ENCODE measurements at places on chromosomes 12 and 14.

DNA sequence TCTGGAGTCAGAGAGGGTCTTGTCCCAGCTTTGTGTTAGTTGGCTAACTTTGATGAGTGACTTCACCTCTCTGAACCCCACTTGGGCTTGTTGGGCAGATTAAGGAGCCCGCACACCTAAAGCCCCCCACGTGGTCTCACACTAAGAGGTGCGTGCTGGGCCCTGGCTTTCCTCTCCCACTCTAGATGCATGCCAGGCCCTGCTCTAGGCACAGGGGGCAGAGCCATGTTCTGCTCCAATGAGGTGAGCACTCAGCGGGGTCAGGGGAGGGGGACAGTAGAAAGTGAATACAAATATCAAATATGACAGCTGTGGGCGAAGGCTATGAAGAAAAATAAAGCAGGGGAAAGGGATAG lies 119.0 kb downstream of the GCH1 start:
- DNase-seq: no peak

GRCh38 chr14:68607867-68608573 lies 184.8 kb downstream of the ZFP36L1 start:
- DNase-seq: no peak

DNA sequence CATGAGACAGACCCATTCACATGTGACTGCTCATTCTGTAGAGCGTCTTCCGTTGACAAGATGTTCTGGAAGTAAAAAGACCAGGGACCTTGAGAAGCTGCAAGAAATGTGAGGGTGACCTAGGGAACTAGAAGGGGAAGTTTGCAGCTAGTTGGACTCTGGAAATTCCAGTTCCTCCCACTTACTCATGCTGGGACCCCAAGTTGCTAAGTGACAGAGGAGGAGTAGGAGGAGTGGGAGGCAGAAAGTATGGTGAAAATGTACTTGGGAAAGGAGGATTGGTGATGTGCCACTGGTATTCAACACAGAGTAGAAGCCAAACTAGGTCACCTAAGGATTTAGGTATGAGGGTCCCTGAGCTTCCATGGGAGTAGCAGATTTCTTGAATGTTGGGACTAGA lies 132.4 kb downstream of the KCNA5 start:
- DNase-seq: no peak

DNA sequence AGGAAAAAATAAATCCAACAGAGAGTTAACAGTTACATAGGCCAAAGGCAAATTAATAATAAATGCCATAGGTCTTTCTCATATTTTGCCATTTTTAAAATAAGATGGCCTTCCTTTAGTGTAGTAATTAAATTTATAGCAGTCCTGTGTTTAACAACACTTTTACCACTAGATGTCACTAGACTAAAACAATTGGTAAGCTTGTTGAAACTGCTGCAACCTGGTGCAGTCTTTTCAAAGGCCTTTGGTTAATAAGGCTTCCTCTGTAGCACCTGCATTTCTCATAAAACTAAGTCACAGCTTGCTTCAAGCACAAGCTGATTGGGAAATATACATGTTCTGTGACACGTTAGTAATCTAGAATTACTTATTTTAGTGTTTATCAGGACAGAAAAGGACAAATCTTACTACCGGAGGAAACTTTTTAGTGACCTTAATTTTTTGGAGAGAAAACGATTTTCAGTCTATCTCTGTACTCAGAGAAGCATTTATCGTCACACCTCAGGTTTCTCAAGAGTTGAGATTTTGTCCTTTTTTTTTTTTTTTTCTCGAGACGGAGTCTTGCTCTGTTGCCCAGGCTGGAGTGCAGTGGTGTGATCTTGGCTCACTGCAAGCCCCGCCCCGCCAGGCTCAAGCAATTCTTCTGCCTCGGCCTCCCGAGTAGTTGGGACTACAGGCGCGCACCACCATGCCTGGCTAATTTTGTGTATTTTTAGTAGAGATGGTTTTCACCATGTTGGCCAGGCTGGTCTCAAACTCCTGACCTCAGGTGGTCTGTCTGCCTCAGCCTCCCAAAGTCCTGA lies 20.0 kb downstream of the BORCS5 start:
- DNase-seq: peak; percentile 86

GRCh38 chr14:89349171-89350008 lies 67.6 kb downstream of the FOXN3 start:
- peak; percentile 72 for DNase-seq

GRCh38 chr12:115872919-115873357 lies 404.6 kb downstream of the MED13L start:
- no peak for DNase-seq

- DNase-seq: no peak
These were observed 16.6 kb downstream of the KCTD10 start for GRCh38 chr12:109460538-109460937.

DNA sequence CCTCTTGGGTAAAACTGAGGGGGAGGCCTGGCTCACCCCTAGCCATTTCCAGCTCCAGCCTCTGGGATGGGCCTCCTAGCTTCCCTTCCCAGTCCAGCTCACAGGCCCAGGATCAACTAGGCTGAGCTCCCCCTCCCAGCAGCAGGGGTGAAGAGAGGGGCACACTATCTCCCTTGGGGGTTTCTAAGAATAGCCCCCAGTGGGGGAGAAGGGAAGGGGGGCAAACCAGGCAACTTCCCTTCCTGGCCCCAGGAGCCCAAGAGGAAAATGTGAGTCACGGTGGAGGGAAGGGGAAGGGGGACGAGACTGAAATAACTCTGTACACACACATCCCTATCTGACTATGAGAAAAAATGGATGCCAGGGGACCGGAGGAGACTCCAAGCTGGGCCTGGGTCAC lies 9.0 kb downstream of the ADCY6 start:
- DNase-seq: no peak

GRCh38 chr12:27769142-27769673 lies 10.8 kb upstream of the KLHL42 start:
- DNase-seq: no peak

- no peak for DNase-seq
These were observed 59.9 kb downstream of the MIA2 start for GRCh38 chr14:39293629-39294028.

GRCh38 chr12:115013236-115013981 lies 329.4 kb upstream of the TBX3 start:
- no peak for DNase-seq

GRCh38 chr12:124630791-124631313 lies 63.4 kb upstream of the NCOR2 start:
- DNase-seq: no peak

DNA sequence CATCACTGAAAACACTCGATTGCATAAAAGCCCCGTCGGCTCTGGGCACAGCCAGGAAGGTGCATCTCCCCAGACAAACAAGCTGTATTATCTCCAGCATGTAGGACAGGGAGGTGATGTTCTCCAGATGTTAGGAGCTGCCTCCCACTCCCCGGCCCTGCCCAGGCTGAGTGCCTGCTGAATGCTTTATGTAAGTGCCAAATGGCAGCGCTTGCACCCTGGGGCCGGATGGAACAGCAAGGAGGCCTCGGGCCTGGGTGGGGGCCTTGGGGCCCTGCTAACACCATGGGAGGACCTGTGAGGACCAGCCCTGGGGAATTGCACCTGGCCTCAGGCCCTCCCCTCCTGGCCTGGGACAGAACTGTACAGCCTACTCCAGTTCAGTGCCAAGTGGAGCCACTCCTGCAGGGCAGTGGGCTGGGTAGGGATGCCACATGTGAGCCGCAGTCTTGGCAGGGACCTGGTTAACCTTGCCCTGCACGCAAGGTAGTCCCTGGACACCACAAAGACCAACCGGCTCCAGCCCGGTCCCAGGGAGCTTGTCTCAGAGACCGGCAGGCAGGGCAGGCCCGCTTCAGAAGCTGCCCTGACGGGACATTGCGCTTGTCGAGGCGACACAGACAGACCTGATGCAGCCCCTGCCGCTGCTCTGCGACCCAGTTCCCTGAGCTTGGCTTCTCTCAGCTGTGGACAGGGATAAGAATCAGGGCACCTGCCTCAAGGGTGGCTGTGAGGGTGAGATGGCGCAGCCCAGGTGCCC lies 35.3 kb upstream of the PPP1R13B start:
- DNase-seq: no peak

- DNase-seq: no peak
These were observed 80.4 kb downstream of the TTC8 start for GRCh38 chr14:88904864-88905263.

DNA sequence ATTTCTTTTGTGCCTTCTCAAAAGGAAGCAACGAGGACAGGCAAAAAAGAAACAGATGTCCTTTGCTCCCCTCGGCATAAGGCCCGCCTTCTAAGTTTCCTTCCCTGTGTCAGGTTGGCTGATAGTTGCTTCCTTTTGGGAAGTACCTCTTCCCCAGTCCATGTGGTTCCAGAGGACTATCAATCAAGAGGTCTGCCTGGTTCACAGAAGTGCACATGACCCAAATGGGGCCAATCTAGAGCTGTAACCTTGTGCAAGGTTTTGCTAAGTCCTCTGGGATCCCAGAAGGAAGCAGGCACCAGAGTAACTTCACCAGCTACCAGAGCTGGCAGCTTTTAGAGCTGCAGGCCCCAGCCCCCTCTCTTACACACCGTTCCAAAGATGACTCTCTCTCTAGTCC lies 42.6 kb downstream of the TMEM63C start:
- DNase-seq: no peak

GRCh38 chr12:6827437-6827911 lies 733 bp upstream of the P3H3 start:
- DNase-seq: peak; percentile 44

DNA sequence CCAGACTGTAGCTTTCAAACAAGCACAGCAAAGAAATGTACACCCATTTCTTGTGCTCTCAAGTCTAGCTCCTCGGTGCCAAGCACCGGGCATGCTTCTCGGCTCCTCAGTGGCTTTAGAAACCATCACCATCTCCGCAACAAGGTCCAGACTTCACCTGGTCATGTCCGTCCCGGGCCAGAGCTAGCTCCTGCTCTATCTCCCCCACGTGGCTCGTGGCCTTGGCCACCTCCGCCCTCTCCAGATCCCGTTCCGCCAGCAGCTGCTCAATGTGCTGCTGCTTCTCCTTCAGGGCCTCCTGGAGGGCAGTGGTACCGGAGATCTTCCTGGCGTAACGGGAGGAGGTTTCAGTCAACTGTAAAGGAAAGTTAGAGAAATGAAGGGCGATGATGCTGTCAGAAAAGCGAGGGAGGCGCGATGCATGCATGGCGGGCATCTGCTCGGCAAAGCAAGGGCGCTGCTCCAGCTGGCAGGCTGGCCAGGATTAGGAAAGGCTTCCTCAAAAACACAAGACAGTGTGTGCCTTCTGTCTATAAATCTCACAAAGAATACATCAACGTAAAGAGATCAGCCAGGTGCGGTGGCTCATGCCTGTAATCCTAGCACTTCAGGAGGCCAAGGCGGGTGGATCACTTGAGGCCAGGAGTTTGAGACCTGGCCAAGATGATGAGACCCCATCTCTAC lies 67.4 kb downstream of the CLIP1 start:
- no peak for DNase-seq

DNA sequence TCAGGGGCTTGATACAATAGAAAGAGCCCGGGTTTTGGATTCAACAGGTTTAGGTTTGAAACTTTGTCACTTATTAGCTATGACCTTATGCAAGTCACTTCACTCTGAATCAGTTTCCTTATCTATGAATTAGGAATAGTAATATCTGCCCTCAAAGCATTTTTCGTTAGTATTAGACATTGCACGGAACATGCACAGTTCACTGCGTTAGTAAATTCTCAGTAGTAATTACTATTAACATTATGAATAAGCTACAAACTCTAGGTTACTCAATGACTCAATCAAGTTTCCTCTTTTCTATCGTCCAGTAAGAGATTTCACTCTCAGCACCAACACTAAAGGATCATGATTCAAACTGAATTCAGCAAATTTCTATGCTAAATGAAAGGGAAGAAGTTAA lies 150.3 kb downstream of the CEP83 start:
- DNase-seq: no peak

DNA sequence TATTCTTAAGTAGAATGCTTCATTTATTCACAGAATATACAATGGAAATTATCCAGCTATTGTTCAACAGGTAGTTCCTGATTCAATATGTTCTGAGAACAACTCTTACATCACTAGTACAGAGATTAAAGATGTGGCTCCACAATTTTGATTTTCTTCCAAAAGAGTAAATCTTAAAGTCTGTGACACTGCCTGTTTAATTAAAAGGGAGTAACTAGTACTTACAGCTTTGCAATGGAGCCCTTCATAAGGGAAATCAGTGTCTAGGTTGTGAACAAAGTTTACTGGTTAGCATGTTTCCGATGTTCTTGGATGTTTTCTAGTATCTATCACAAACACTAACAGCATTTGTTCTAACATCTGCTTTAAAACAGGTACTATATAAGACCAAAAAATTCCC lies 30.8 kb downstream of the MIA2 start:
- DNase-seq: no peak

- DNase-seq: no peak
These were observed 245.4 kb downstream of the EFCAB11 start for GRCh38 chr14:89708982-89709625.

DNA sequence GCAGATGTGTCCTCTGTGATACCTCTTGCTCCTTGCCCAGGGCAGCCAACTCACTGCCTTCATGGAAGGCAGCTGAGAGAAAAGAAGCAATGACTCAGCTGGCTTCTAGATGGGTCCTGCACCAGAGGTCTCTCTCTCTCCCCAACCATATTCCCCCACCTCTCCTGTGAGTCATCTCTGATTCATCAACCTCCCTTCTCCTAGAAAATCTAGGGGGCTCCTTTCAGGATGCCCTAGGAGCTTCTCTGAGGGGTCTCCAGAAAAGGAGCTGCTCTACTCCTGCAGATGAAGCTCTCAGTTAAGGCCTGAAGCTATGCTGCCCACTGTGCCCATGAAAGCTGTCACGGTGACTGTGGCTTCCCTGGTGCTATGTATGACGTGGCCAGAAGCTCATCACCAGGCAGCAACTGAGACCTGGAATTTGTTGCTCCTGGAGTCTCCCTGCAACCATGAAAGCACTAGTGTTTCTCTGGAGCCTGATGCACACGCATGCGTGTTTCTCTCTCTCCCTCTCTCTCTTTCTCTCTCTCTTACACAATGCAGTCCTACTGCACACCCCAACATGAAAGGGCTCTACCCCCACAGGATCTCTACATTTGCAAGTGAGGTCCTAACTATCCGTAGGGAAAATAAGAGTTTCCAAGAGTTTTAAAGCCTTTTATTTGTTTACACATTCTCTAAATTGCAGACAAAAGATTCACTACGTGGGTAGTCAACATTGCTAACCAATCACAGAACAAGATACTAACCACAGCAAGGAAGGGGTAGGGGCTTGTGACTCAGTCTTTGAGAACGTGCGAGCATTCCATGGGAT lies 285.3 kb downstream of the DPF3 start:
- no peak for DNase-seq

- no peak for DNase-seq
These were observed 152.2 kb upstream of the RGS6 start for GRCh38 chr14:71780075-71780474.

GRCh38 chr12:62783881-62784280 lies 151.1 kb downstream of the PPM1H start:
- DNase-seq: no peak

DNA sequence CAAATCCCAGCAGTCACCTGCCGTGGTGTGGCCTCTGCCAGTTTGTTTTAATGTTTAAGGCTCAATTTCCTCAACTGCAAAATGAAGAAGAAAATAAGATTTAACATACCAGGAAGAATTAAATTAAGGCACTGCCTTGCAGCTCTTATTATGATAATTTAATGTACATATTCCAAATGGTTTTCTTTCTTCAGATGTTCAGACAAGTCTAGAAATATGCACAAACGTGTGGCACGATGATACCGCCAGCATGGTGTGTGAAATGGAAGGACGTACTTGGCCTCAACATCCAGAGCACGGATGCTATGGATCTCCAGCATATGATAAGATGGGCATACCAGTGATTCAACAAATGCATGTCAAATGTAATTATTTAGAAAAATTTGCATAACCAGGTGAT lies 959.4 kb upstream of the TMEM132C start:
- no peak for DNase-seq

- DNase-seq: no peak
These were observed 268.2 kb upstream of the PLEKHG7 start for GRCh38 chr12:92434607-92435025.

All from NCI-H2081 treated with DMSO at 0.1 percent for 48 hours (cell line).